ENCODE measurements at places on chromosomes 16 and 17.

DNA sequence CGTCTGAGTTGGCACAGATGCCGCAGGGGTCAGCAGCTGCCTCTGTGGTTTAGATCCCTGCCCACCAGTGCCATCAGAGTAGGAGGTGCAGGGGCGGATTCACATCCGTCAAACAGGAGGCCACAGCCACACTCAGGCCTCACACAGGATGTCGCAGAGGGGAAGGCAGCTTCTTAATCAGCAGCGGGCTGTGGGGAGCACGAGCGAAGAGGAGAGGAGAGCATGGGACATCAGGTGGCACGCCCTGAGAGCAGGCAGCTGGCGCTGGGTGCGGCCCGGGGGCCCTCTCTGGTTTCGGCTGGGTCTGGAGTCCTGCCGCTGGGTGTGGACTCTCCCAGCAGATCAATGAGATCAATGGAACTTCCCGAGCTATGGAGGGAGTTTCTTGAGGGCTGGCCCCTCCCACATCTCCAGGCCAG, 9.6 kb downstream of the LLGL2 start:
- DNase-seq = no peak

GRCh38 chr16:85314512-85314971, 202.3 kb upstream of the CIBAR2 start:
- DNase-seq = no peak

- no peak for DNase-seq
Observed at GRCh38 chr16:983044-984030, 1.8 kb downstream of the SOX8 start.

GRCh38 chr16:89505204-89506112, 2.7 kb upstream of the SPG7 start:
- DNase-seq = peak; percentile 73

- no peak for DNase-seq
Observed at GRCh38 chr16:74322301-74322710, 25.7 kb downstream of the PSMD7 start.

GRCh38 chr17:80047176-80047575, 10.7 kb downstream of the CCDC40 start:
- DNase-seq = no peak

DNA sequence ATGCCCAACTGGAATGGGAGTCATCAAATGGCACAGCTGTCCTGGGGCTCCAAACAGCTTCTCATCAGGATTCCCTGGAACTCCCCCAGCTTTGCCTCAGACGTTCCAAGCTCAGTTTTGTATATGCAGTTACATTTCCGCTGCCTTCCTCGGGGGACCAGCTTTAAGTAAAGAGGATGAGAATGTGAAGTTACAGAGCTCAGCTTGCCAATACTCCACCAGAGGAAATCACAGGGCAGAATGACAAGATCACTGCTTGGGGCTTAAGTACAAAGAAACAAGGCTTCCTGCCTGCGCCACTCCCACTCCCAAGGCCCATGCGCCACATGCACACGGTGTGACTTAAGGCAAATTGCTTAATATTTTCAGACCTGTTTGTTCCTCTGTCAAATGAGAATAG, 272.4 kb upstream of the CDH11 start:
- no peak for DNase-seq

DNA sequence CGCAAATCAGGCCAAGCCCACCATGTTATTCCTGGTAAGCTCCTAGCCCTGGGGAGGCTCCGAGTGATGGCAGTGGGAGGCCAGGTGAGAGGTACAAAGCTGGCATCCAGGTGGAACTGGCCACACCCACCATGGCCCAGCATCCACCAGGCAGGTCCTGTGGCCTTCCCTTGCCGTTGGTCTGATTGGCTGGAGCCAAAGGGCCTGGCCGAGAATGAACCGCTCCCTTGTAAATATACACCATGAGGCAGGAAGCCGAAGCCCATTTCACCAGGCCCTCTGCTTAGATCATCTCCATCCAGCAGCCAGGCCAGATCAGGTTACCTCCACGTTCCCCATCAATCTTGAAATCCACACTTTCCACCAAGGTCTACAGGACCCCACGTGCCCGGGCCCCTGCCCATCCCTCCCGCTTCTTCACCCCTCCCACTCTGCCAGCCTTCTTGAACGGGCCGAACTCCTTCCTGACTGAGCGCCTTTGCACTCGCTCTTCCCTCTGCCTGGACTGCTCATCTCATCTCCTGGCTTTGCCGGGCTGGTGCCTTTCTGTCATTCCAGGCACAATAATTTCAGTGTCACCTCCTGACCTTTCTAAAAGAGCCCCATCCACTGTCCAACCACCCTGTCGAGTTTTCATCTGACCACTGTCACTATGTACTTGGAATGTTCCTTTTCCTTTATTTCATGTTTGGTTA, 5.8 kb downstream of the SOCS1 start:
- DNase-seq = no peak

GRCh38 chr17:78226759-78227454, 4.5 kb upstream of the TMEM235 start:
- DNase-seq = no peak

- no peak for DNase-seq
Observed at GRCh38 chr17:74339537-74340195, 13.6 kb downstream of the KIF19 start.

DNA sequence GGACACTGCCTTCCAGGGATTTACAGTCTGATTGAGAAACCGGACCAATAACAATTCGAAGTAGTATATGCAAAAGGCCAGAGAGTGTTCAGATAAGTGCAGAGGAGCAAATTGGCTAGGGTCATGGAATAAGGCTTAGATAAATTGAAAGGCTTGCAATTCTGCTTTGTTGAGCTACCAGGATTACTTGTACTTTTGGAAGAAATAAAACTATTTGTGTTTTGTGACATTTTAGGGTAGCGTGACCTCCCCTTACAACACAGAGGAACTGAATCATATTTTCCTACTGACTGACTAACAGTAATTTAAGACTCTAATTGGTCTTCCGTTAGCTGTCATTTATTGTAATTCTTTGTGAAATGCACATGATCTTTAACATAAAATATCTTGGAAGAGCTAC, 104.7 kb downstream of the PITPNC1 start:
- no peak for DNase-seq

- no peak for DNase-seq
Observed at GRCh38 chr16:85225257-85225656, 113.0 kb upstream of the CIBAR2 start.

GRCh38 chr17:20095336-20096080, 86.3 kb downstream of the SPECC1 start:
- DNase-seq = no peak

- DNase-seq = no peak
Observed at GRCh38 chr17:6603744-6604325, 36.7 kb downstream of the KIAA0753 start.

DNA sequence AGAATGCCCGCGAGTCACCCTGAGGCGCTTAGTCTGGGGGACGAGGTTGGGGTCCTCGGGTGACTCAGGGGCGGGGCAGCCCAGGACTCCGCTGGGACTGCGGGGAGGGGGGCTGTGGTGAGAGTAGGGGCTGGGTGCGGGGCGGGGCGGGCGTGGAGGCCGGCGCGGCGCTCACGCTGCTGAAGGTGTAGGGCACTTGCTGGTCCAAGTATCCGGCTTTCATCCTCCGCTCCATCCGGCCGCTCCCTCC, 832 bp downstream of the ETV4 start:
- no peak for DNase-seq

DNA sequence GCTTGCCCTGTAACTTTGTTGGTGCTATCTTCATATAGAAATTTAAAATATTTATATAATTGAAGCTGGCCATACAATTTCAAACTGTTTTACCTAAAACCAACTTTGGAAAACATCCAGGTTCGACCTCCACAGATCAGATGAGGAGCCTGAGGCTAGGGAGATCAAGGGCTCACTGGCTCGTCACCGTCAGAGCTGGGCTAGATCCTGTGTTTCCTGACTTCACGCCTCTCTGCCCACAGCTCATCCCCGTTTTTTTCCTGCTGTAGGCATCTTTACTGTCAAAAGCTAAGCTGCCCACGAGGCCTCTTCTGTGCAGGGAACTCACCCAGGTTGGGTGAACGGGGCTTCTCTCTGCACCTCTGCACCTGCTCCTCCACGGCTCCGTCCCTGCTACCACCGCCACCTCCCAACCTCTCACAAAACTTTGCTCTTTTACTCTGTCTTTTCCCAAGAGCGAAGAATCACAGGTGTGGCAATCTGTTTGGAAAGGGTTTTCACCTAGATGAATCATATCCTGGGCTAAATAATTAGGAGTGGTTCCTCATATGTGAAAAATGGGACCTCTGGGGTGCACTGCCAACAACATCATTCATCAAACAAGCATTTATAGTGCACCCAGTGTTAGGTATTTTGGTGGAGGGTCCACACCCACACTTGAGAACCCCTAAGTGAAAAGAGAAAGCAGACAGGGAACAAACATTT, 24.8 kb upstream of the KDM6B start:
- no peak for DNase-seq
